ENCODE measurements at places on chromosomes 2 and 18.

DNA sequence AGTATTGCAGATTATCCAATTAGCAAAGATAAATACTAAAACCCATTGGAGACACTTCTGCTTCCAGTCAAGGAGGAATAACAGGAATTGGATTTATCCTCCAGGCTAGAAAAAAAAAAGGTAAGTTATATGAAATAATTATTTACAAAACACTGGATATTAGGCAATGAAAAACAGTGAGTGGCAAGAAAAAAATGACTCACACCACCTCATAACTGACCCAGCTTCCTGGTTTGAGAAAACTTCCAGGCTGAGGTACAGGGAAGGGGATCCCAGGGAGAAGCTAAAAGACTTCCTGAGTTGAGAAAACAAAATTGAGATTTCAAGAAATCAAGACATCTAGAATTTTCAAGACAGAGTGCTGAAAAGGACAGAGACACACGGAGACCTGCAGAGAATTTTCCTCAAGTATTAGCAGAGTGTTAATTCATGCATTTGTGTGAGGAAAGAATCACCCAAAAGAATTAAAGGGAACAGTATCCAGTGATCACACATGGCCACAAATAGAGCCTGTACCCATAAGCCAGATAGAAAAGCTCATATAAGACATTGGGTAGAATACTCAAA, 17.4 kb downstream of the SRD5A2 start:
- no peak for DNase-seq

DNA sequence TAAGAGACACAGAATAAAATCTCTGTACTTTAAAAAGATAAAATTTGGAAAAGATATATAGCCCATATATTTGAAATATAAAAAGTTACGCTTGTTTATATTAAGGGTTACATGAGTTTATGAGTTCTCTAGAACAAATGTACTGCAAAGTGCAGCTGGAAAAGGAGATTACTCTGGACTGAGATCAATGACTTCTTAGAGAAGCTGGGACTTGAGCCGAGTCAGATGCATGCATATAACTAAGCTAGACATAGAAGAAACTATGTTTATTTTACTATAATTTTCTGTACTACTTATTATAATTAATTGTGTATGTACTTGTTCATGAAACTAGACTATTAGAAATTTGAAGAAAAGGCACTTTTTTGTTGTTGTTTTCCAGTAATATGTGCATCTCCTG, 170.3 kb upstream of the NXPH2 start:
- no peak for DNase-seq

GRCh38 chr2:90209806-90210205, 1518.3 kb downstream of the RPIA start:
- no peak for DNase-seq

DNA sequence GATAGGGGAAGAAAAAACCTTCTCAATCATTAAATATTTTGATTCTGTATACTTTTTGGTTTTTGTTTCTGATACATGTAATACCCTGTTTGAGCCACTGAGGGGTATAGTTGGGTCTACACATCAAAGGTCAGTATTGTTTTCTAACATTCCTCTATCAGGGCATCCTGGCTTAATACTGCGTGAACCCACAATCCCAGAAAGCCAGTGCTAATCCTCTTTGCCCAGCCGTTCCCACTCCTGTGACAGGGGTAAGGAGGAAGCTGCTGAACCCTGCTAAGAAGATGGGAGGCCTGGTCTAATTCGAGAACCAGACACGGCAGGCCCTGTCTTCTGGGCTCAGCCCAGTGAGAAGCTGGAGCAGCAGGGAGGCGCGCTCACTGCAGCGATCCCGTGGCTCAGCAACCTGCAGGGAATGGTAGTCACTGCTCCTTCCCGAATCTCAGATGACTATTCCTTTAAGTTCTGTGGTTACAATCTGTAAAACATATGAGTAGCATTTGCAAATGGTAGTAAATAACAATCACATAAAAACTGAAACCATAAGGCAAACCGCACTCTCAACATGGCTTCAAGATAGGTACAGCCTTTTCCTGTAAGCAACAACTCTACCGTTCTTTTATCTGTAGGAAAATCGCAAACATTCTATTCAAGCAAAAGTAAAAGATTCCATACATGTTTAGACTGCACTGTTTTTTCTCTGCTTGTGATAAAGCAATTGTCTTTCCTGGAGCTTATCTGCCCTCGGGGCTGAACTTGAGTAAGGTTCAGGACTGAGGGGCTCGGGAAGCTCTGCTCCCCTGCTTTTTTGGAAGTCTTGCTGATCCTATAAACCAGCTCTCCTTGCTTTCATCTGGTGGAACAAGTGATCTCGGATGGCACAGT, 87.0 kb downstream of the EPB41L3 start:
- no peak for DNase-seq

- DNase-seq, result no peak
Observed at GRCh38 chr2:26754972-26755670, 9.0 kb upstream of the SLC35F6 start.

- DNase-seq, result no peak
Observed at GRCh38 chr2:120525056-120526046, 179.4 kb downstream of the INHBB start.

All from stimulated activated CD4-positive, alpha-beta T cell treated with anti-CD3 and anti-CD28 coated beads, Interleukin-4, amount 100 ng/mL, for 1 hour (primary cell).